ENCODE measurements at places on chromosomes 12 and 14.

DNA sequence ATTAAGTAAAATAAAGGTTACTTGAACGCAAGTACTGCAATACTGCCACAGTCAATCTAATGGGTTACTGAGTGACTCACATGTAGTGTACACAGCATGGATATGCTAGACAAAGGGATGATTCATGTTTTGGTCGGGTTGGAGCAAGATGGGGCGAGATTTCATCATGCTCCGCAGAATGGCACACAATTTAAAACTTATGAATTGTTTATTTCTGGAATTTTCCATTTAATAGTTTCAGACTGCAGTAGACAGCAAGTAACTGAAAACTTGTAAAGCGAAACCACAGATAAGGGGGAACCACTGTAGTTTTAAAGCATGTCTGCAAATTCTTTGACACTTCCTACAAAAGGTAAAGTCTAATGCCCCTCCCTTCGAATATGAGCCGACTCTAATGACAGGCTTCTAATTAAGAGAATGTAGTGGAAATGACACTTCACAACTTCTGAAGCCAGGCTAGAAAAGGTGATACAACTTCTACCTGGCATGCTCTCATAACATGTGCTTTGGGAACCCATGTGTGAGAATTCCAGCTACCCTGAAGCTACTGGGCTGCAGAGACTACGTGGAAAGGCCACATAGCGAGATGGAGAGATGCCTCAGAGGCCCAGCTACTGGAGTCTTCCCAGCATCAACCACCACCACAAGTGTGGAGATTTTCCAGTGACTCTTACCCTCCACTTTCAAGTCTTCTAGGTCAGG lies 13.9 kb upstream of the TCP11L2 start:
- DNase-seq, result no peak

DNA sequence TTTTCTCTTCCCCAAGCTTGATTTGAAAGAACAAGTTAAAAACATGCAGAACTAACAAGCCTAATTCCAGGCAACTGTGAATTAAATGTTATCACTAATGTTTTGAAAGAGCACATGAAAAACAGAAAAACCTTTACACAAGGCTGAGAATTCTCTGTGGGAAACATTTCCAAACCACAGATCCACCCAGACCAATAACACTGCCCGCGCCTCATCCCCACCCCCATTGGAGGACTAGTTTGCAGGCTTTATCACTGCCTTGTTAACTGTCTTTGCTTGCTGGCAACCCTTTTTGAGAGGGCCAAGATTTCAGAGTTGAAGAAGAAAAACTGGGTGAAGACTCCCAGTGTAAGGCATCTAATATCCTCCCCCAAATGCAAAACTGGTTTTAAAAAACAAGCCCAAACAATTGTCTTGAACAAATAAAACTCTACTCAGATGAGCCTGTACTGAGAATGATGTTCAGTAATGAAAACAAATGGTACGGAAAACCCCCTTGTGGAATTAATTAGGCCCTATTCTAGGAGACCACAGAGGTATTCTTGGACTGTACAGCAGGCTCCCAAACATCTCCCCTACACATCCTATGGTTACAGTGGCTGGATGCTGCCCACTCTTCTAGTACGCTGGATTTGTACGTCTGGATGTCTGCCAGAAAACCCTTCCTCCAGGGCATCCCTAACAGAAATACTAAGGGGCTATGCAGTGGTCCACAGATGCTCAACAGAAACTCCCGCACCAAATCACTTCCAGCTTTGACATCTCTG lies 5.8 kb downstream of the MAX start:
- DNase-seq, result no peak

DNA sequence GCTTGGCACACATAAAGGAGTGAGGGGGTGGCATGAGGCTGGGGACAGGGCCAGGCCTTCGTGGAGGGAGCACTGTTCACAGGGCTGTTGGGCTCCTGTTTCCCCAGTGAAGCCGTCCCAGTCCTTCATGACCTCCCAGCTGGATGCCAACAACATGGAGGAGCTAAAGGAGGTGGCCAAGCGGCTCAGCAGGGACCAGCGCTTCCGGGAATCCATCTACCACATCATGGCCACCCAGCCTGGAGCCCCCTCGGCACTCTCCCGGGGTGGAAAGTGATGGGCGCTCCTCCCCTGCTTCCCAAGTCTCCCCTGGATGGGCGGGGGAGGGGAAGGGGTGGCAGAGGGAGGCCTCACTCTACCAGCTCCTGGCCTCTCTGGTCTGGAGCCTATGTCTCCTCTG lies 43.6 kb downstream of the PLEKHD1 start:
- no peak for DNase-seq

DNA sequence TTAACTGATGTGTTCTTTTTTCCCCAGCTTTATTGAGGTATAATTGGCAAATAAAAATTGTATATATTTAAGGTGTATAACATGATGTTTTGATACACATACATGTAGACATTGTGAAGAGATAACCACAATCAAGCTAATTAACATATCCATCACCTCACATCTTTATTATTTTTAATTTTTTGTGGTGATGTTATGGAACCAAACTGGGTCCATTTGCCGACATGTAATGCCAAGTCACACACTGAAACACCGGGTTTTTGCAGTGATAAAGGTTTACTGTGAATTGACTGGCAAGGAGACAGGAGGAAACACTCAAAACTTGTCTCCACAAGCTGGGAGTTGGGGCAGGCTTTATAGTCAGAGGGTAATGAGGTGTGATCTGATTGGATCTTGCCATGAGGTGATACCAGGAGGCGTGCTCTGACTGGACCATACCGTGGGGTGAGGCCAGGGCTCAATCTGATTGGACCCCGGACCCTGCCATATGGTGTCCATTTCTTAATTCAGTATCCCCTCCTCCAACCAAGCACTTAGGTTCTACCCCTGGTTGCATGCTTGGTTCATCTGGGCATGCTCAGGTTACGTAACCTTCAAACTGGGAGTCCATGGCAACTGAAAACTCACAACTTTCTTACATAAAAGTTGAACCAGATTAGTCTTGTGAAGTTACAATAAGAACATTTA lies 11.8 kb upstream of the WSCD2 start:
- DNase-seq, result no peak

GRCh38 chr12:63968673-63969072 lies 124.2 kb downstream of the SRGAP1 start:
- DNase-seq, result no peak

GRCh38 chr14:50776522-50776921 lies 54.4 kb downstream of the NIN start:
- no peak for DNase-seq

DNA sequence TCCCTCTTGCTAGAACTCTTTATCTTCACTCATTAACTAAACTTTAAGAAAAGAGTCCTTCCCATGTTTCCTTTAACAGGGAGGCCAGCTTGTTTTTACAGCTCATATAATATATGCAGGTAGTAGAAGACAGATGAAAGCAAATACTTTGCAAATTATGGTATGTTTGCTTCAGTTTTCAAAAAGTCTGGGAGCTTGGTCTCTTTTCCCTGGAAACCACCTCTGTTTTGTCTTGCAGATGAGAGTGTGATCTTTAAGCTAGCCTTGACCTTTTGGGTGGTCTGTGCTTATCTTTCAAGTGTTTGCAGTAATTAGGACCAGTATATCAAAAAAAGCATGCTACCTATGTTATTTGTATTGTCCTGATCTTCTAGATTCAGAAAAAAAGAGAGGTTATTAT lies 62.7 kb downstream of the ERC1 start:
- no peak for DNase-seq

DNA sequence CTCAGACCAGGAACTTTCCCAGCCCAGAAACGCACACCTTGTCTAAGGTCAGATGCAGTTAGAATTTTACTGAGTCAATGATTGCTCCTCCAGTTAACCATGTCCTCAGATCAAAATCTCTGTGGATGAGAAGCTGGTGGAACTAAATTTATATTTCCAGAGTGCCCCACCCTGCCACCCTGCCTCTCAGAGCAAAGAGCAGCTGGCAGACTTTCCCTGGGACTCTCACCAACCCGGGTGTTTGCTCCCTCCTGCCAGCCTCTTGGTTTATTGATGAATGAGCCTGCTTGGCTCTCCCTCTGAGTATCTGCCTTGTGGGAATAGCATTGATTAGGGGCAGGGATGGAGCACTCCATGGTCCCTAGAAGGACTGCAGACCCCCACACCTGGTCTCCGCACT lies 5.9 kb upstream of the KRT1 start:
- no peak for DNase-seq

- no peak for DNase-seq
Measured at GRCh38 chr12:22881878-22882385, 257.0 kb downstream of the ETNK1 start.

DNA sequence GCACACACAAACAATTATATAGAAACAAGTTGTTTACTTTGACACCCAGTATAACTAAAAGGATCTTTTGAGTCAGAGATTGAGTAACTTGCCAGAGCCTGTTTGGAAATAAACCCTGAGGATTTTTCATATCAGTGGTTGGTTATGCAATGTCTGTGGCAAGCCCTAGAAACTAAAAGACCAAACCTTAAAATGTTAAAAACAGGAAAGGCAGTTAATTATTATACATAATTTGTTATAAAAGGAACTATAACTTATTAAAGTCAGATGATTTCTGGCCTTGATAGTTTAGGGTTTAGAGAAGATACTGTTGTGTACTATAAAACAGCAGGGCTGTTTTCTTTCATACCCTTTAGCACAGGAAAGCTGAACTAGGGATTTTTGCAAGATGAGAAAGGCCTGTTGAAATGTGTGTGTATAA lies 44.1 kb downstream of the PSEN1 start:
- no peak for DNase-seq

DNA sequence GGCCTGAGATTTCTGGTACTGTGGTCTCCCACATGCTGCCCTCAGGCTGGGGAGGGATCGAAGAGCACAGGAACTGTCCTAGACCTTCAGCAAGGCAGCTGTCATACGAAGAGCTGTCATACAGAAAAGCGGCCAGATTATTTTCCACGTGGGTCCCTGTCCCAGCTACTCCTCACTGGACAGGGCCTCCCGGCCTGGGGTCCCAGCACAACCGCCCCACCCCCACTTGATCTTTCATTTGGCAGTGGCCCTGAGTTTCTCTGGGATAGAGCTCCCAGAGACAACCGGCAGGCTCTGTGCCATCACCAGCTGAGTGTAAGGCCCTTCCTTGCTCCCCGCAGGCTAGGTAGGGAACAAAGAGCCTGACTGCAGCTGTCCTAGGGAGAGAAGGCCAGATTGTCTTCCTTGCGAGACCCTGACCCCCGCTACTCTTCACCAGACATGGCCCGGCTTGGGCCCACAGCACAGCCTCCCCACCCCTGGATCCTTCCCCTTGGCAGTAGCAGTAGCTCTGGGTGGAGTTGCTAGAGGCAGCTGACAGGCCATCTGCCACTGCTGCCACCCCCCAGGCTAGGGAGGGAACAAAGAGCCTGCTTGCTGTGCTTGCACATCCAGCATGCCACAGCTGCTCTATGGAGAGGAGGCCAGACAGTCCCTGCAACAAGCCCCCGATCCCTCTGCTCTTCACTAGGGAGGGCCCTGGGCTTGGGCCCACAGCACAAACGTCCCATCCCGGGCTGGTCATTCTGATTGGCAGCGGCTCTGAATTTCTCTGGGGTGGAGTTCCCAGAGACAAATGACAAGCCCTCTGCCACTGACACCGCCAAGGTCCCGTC lies 3.1 kb upstream of the OR4N2 start:
- DNase-seq, result no peak

DNA sequence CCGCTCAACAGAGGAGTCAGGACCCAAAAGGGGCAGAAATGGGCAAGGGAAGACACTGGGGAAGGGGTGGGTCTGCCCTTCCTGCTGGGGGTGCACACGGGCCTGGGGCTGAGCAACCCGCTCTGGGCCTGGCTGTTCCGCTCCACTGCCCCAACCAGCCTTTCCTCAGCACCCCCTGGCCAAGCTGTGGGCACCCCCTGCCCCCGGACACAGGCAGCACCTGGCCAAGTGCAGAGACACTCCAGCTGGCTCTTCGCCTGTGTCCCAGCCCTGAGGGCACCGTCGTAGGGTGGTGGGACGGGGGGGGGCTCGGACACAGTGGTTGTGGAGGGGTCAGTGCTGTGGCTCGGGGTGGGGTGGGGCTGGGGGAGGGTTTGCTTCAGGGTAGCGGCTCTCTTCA lies 10.3 kb downstream of the PACS2 start:
- no peak for DNase-seq

DNA sequence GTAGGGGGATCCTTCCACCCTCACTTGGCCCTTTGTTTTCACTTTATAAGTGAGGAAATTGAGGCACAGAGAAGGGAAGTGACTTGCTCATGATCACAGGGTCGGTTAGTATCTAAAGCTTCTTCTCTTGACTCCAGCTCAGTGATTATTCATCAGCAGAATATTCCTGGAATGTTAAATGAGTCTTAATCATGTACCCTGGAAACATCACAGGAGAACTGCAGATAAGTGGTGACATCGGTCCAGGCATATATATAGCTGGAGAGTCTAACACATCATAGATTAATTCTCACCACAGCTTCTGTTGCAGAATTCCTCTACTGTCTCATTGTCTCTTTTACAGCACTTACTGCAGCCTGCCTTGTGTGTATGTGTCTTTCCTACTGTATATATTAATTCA lies 69.9 kb downstream of the PAH start:
- DNase-seq, result no peak

DNA sequence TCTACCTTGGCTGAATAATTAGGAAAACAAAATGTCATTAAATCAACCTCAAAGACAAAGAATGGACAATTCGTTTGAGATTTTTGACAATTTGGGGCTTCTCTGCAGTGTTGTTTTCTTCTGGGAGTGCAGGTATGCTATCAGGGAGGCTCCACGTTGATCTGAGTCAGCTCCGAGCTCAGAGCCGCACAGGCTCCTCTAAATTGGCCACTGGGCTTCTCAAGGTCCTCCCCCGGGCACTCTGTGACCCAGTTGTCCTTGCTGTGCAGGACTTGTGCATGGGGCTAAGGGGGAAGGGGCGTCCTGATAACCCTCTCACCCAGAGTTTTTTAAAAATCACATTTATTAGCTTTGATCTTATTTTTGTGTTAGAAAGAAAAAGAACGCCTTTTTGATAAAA lies 52.7 kb downstream of the TBX3 start:
- DNase-seq, result no peak

- no peak for DNase-seq
Measured at GRCh38 chr14:54864526-54864925, 38.1 kb downstream of the GCH1 start.

DNA sequence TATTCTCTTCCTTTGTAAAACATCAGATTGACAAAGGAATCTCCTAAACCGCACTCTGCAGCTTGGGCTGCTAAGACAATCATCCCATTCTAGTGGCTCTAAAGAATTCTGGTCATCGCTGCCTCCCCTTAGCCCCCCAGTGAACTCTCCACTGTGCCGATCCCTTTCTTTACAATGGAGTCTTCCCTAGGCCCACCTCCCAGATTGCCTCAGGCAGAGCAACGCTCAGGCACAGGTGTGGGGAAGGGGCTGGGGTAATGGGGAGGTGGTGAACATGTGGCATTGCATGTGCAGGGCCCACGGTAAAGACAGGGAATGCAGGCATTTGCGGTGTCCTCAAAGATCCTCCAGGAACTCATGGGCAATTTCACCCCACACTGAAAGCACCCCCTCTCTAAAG lies 86.3 kb downstream of the PLEKHG3 start:
- no peak for DNase-seq

GRCh38 chr12:38903596-38903995 lies 1.8 kb downstream of the CPNE8 start:
- DNase-seq, result no peak

- no peak for DNase-seq
Measured at GRCh38 chr14:73770977-73771847, 57.0 kb upstream of the PNMA1 start.

- DNase-seq, result no peak
Measured at GRCh38 chr14:65599375-65599774, 186.8 kb downstream of the FUT8 start.
